ENCODE measurements at places on chromosomes 7 and 10. TPM values are rescaled to one million over a fixed set of nuclear protein-coding genes. Genes with fewer than 3 reads are reported as not detected.
A peak's percentile ranks its signal among the peaks of the same experiment; 100 is the strongest.

ARHGAP22 gene
- 1.2 TPM for polyA plus RNA-seq

- no peak for DNase-seq
Observed at GRCh38 chr10:51158832-51159231, 84.5 kb downstream of the PRKG1 start.

PON1 gene
- 0.52 TPM for polyA plus RNA-seq

DNA sequence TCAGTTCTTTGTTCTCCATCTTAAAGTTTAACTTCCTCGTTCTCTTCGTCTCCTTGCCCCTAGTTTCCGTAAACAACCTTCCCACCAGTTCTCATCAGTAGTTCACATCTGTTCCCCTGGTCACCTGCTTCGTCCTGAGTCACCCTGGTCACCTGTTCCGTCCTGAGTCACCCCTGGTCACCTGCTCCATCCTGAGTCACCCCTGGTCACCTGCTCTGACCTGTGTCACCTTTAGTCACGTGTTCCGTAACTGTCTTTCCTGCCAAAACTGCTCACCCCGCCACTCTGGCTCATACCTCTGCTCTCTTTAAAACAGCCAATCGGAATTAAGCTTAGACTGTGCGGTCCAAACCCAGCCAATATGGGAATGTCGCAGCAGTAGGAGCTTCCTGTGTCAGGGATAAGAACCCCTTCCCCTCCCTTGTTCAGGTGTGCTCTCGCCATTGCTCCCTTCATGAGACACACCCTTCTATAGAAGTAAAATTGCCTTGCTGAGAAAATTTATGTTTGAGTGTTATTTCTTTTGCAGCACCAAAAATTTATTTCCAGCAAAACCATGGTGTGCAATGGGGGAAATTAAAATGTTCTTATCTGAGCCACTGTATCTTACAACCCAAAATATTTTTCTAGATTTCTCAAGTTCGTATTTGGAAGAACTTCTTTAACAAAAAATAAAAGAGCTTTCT, 112.2 kb downstream of the VIM start:
- no peak for DNase-seq

HMX2 gene
- not detected for polyA plus RNA-seq

- no peak for DNase-seq
Observed at GRCh38 chr7:149321978-149322541, 60.1 kb downstream of the ZNF783 start.

KCND2 gene
- polyA plus RNA-seq: 1.3 TPM

MSS51 gene
- polyA plus RNA-seq: 28.7 TPM

VIM gene
- 3,715 TPM for polyA plus RNA-seq

GPR85 gene
- polyA plus RNA-seq: 1.0 TPM

GRCh38 chr10:96756111-96756903, 36.0 kb upstream of the PIK3AP1 start:
- no peak for DNase-seq

- peak; percentile 35 for DNase-seq
Observed at GRCh38 chr10:112360308-112361270, 13.3 kb upstream of the ACSL5 start.

GRCh38 chr7:71665716-71666115, 533.8 kb downstream of the GALNT17 start:
- DNase-seq: no peak

TUBAL3 gene
- not detected for polyA plus RNA-seq

GRCh38 chr7:37756797-37757551, 73.4 kb downstream of the GPR141 start:
- no peak for DNase-seq

GRCh38 chr7:27737178-27737577, 2.8 kb upstream of the TAX1BP1 start:
- no peak for DNase-seq

GRCh38 chr10:68560943-68561864, 1.1 kb downstream of the TET1 start:
- DNase-seq: peak; percentile 59

FAM237B gene
- polyA plus RNA-seq: not detected

GPR26 gene
- not detected for polyA plus RNA-seq

- no peak for DNase-seq
Observed at GRCh38 chr7:44617225-44617890, 10.9 kb downstream of the OGDH start.

GRCh38 chr7:116224492-116225098, 14.3 kb downstream of the TES start:
- DNase-seq: no peak

AOC1 gene
- 0.13 TPM for polyA plus RNA-seq

DNA sequence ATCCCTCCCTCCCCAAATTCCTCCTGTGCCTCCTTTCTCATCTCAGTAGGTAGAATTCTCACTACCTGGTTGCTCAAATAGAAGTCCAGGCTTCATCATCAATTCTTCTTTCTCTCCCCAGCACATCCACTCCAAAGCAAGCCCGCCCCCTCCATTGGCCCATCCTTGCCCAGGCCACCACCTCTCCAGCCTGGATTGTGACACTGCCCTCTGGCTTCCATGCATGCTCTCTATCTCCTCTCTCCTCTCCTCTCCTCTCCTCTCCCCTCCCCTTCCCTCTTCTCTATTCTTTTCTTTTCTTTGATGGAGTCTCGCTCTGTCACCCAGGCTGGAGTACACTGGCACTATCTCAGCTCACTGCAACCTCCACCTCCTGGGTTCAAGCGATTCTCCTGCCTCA, 144.9 kb downstream of the UBE2H start:
- DNase-seq: no peak

- no peak for DNase-seq
Observed at GRCh38 chr7:55271069-55271626, 94.0 kb upstream of the LANCL2 start.

GPRIN2 gene
- 0.57 TPM for polyA plus RNA-seq

GRCh38 chr10:79173582-79174262, 105.0 kb downstream of the ZMIZ1 start:
- DNase-seq: no peak

- peak; percentile 33 for DNase-seq
Observed at GRCh38 chr7:66631471-66631870, 2.8 kb downstream of the KCTD7 start.

DNA sequence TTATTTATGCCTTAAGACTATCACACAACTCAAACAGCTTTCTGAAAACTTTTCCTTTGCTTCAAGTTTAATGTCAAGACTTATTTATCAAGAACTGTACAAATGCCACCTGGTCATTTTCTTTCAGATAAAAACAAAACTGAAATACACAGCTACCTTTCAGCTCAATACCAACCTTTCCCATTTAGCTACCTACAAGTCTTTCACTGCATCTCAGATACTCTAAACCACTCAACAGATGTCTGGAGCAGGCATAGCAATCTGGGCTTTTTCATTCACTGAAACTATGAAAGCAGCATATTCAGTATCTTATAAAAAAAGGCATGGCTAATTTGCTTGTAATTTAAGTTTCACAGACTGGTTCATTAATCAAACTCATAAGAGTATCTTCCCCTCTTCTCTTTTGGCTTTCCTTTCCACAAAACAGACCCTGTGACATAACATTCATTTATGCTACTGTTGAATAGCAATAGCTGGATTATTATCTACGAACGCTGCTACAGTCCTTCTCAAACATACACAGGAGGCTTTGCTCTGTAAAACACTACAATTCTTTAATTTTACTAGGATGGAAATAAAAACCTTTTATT, 8.2 kb downstream of the TRA2A start:
- DNase-seq: peak; percentile 11

LYZL1 gene
- not detected for polyA plus RNA-seq

GRCh38 chr10:1462994-1463633, 274.2 kb downstream of the ADARB2 start:
- DNase-seq: no peak

All from muscle of leg (tissue), 16 donors.